ENCODE measurements at places on chromosomes 12 and 14.

DNA sequence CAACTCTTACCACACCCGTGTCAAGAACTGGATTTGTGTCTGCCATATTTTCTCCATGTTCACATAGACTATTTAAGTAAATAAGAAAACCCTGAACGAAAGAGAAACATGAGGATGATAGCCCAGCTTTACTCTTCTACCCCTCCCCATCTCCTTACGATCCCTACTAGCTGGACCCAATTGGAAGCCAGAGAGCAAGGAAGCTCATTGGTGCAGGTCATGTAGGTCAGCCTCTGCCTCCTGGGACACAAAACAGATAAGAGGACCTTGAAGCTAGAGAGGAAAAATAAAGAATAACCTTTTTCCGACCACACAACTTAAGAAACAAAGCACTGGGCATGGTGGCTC, 124.6 kb upstream of the ATF7IP start:
- no peak for DNase-seq

- no peak for DNase-seq
Measured at GRCh38 chr12:19085090-19085489, 44.4 kb upstream of the PLEKHA5 start.

DNA sequence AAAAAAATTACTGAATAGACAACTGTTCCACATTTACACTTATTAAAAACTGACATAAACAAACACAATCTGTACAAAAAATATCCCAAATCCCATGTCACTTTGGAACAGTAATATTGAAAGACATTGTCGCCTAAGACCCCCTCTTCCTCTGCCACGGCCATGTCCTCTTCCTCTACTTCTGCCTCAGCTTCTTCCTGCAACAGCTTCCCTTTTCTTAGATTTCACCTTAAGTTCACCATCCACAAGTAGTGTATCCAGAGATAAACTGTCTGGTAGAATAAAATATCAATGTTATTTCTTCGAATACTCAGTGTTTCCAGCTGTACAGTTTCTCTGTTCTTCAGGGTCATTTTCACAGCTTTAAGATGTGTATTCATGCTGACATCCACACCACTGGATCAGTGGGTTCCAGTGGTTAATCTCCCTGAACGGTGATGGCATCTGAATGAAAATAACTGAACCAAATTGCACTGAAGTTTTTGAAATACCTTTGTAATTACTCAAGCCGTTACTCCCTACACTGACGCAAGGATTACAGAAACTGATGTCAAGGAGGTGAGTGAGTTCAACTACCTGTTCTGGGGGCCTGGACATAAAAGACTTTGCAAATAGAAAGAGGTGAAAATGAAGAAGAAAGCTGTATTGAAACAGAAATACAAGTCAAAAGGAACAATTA, 208.5 kb downstream of the C12orf50 start:
- no peak for DNase-seq

DNA sequence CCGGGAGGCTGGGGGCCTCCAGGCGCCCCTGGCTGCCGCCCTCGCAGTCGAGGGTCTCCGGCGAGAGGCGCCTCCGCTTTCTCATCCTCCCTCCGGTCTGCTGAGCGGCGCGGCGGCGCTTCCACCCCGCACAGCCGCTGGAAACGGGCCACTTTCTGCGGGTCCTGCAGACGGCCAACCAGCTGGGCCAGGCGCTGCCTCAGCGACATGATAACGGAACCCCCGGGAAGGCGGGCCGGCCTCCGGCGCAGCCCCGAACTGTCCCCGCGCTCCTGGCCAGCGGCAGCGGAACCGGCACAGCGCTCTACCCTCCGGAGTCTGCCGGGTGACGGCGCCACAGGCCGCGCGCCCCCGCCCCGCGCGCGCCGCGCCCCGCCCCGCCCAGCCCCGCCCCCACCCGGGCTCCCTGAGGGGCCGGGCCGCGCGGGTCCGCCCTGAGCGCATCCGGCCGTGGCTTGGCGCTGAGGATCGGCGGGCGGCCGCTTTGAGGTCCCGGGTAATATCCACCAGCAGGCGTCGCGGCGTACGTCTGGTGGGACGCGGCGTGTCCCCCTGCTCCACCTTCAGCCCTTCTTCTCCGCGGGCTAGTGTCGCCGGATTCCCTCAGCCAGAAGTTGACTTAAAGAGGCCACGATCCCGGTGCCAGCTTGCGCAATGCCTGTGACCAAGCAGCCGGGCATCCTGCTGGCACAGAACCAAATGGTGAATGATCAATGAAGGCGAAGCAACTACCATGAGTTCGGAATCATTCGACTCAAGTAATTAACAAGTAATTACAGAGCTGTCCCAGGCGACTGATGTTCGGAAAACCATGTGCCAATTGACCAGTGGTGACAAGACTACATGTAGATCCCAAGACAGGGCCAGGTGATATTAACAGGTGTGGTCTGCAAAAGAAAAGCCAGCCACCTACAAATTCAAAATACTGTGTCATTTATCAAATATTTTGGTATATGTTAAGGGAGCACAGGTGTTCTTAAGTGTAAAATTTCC, at the start of gene SGPP1:
Gene SGPP1, minus strand, starts transcription at position 330 of the 993 bp plus-strand sequence. Its CDS starts 121 bp downstream, at position 209.
- DNase-seq: peak; percentile 85

DNA sequence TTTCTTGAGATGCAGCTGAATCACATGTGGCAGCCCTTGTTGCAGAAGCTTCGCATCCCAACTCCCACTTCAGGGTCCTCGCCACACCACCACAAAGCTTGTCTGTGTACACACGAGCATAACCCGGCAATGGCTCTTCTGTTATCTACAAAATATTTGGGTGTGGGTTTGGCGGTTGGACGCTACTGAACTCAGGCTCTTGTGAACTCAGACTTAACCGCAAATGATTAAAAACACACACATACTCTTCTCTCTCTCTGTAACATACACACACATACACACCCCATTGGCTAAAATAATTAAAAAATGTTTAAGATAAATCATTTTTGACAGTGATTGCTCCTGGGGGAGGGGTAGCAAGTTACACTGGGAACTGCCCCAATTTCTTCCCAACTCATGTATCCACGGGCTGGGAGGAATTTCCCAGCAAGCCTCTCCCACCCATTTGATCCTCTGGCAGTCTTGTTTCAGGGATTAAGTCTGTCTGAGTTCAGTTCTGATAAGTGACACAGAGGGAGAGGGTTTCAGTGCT, 63.7 kb upstream of the MANSC4 start:
- peak; percentile 64 for DNase-seq

DNA sequence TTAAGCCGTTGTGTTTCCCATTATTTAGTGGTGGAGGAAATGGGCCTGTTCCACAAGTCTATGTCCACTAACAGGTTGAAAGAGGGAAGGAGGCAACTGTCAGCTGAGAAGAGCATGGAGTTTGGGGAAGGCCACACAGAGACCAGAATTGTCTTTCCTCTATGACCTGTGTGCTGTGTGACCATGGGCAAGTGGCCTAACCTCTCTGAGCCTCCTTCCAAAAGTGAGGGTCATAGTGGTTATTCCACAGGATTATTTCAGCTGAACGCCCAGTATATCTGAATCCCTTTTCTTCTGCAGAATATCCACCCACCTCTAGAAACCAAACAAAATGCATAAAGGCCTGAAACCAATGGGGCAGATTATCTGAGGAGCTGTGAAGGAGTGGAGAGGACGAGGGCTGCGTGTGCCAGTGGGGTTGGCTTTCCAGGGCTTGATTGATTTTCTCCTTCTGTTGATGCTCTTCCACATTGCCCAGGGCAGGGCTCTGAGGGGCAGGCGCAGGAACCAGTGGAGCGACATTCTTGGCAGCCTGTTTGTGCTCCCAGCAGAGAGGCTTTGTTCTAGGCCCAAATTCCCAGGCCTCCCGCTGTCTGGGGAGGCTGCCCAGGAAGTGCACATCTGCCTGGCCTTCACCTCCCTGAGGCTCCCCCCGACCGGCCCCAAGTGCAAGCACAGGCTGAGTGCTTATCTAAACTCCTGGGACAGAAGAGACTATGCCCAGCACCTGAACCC, 452.7 kb downstream of the BCL11B start:
- DNase-seq: peak; percentile 57

GRCh38 chr12:28023156-28023887, 50.8 kb upstream of the PTHLH start:
- DNase-seq: no peak

GRCh38 chr12:91432089-91432488, 249.5 kb upstream of the DCN start:
- DNase-seq: no peak

- DNase-seq: no peak
Measured at GRCh38 chr12:19681007-19681406, 241.7 kb downstream of the AEBP2 start.

DNA sequence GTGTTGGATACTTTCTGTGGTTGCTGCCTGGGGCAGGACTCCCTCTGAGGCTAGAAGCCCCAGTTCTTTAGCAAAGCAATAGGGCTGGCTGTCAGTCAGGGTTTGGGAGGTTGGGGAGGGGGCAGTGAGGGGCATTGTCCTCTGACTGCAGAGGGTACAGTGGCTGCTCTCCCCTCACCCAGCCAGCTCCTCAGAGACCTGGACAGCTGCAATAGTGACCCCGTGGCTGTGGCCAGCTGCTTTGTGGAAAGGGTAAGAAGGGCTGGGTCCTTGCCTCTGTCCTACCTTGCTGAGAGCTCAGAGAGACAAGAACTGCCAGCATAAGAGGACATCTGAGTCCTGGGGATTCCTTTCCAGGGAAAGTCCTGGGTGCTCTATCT, 25.8 kb downstream of the PLEKHG3 start:
- no peak for DNase-seq

GRCh38 chr14:55914771-55915170, 203.4 kb upstream of the PELI2 start:
- DNase-seq: no peak

DNA sequence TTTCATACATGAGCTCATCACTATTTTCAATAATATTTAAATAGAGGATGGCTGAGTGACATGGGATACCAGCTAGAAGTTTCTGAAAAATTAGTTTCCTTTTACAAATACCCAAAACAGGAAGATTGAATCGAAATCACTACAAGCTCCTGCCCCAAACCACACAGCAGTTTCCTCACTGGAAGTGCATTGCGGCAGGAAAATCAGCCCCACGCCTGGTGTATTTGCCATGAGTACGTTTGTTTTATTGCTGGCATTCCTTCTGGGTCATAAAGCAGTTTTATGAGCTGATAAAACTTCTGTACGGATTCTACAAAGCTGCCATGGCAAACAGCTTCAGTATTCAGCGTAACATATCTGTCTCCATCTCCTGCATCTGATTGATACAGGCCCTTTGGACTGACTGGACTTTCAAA, 23.7 kb downstream of the CDC42BPB start:
- peak; percentile 68 for DNase-seq

DNA sequence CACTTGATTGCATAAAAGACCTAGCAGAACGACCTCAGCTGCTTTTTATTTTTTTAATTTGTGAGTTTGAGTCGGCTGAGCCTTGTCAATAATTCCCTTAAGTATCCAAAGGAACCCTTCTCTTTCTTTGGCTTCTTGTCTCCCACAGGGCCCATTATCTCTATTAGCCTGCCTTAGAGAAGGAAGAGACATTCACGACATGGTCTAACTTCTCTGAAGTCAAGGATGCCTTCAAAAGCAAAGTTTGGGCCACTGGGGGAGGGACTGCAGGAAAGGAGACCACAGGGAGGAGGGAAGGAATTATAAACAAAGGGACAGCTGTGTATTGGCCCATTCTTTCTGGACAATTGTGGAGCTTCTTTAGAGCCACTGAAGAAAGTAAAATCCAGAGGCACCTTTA, 126.4 kb downstream of the BRMS1L start:
- DNase-seq: no peak

- no peak for DNase-seq
Measured at GRCh38 chr14:58637040-58637390, 747 bp upstream of the DACT1 start.

GRCh38 chr12:97359021-97359690, 103.4 kb upstream of the RMST start:
- DNase-seq: no peak

- no peak for DNase-seq
Measured at GRCh38 chr14:59081720-59082119, 106.7 kb upstream of the DAAM1 start.

DNA sequence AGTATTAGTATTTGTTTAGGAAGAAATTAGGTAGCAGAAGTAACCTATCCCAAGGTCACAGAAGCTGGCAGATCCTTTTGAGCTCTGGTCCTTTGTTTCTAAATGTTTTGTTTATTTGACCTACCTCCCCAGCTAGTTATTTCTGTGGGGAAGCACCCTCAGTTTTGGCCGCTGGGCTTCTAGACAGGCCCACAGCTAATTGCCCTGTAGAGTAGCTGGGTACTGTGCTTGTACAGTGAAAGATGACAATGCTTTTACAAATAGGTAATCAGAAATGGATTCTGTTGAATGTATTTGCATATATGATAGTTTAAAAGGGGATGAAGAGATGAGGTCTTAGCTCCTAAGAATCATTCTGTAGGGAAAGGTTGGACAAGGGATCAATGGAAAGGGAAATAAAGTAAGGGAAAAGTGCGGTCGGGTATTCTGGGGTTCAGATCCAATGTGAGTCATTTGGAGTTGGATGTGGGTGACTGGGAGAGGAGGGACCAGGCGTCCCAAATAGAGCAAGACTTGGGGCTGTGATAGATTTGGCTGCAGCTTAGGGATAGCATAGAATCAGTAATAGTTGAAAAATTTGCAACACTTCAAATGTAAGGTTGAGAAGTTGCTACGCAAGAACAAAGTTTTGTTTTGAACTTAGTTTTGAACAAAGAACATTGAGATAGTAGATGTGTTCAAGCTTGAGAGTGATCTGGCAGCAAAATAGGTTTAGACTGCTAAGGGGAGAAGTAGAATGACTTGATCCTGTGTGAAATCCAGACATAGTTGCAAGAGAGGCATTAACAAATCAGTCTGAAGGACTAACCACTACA, 3.6 kb downstream of the NUDT4 start:
- no peak for DNase-seq

GRCh38 chr12:131592972-131593371, 117.9 kb upstream of the SFSWAP start:
- no peak for DNase-seq

DNA sequence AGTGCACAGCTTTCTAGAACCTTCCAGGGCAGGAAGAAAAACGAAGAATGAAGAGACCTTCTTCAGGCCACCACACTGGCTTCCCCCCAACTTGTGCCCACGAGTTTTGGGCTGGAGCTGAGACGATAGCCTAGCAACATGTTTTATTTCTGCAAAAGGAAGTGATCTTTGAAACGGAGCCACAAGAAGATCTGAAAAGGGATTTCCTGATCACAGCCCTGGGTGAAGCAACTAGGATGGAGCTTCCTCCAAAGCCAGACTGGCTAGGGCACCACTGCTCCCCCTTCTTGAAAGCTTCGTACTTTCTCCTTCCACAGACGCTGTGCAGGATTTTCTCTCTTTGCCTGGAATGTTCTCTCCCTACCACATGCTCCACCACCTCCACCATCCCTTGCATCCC, 418.3 kb downstream of the MED13L start:
- no peak for DNase-seq

GRCh38 chr12:106342397-106343213, 14.9 kb upstream of the POLR3B start:
- no peak for DNase-seq

Measured in Caco-2 (cell line).